ENCODE measurements at places on chromosomes 12 and 14.

GRCh38 chr12:79016181-79016580 lies 151.6 kb downstream of the SYT1 start:
- DNase-seq = no peak

- no peak for DNase-seq
Measured at GRCh38 chr12:57011438-57012424, 4.6 kb downstream of the TAC3 start.

DNA sequence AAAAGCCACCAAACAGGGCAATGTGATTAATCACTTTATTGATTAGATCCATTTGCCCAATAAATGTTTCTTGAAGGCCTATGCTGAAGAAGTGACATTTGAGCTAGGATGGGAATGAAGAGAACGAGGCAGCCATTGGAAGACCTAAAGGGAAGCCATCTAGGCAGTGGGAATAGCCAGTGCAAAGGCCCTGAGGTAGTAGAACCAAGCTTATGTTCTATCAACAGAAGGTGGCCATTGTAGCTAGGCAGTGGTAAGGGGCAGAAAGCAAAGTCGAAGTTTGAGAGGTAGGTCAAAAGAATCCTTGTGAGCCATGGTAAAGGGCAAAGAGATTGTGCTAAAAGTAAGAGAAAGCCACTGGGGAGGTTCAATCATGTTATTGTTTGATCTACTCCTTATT lies 173.1 kb downstream of the ITPR2 start:
- no peak for DNase-seq

DNA sequence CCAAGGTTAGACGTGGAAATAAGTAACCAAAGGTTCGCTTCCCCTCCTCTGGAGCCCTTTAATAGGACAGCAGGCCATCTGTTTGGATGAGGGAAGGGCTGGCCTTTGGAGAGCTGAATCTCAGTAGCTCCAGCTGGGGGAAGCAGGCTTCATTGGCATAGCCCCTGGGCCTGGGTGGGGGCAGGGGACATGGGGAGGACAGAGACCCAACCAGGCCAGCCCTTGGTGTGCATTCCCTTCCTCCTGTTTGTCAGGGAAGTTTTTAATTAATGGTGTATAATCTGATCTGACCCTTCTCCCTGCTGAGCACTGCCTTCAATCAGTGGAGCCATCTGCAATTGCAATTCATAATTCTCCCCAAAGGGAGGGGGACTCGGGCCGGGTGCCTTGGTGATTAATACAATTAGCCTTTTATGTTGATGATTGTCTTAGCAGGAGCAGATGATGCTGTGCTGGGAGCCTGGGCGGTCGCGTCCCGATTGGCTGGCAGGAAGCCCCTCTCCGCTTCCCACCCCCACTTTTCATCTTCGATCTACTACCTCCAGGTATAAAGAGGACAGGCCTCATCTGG lies 6.4 kb downstream of the AQP6 start:
- no peak for DNase-seq

Measured in A172 (cell line).